Left renal pelvis (tissue), 4 donors: ENCODE measurements at places on chromosomes 4 and X.

DNA sequence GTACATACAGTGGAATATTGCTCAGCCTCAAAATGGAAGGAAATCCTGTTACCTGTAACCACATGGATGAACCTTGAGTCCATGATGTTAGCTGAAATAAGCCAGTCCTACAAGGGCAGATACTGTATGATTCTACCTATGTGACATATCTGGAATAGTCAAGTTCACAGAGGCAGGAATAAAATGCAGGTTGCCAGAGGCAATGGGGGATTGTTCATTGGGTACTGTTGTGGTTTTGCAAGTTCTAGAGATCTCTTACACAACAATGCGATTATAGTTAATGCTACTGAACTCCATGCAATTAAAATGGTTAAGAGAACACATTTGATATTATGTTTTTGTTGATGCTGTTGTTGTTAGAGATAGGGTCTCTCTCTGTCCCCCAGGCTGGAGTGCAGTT lies 74.6 kb downstream of the SHROOM2 start:
- no peak for DNase-seq

DNA sequence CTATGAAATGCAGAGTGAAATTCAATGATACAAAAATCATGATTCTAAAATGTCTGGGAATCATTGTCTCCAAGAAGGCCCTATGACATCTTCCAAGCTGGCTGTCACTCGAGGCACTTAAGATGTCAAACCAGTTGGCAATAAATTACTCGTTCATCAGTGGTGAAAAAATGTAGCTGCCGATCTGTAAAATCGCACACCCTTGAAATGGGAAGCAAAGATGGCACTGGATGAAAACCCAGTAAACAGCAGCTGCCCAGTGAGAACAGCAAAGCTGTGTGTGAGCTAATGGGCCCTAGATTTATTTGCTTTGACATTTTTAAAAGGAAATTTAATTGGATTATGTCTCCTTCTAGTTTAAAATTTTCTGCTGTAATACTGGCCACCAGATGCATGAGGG lies 181.9 kb upstream of the NDP start:
- no peak for DNase-seq

- DNase-seq, result no peak
Observed at GRCh38 chr4:5435201-5435600, 273.2 kb downstream of the EVC2 start.

- DNase-seq, result no peak
Observed at GRCh38 chr4:40395166-40395900, 60.2 kb downstream of the CHRNA9 start.

DNA sequence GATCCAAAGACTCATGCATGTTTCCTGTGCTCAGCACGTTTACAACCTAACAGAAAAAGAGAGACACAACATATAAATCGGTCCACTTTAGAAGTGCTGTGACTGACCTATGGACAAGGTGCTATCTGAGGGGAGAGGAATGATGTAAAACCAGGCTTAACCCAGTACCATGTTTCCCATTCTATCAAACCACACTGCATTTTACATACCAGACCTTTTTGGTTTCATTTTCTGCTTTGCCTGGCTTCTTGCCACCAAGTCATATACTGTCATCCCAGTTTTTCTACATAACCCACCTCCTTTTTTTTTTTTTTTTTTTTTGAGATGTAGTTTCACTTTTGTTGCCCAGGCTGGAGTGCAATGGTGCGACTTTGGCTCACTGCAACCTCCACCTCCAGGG lies 82.2 kb downstream of the KLF8 start:
- no peak for DNase-seq

GRCh38 chrX:50154429-50154828 lies 46.4 kb downstream of the AKAP4 start:
- DNase-seq, result no peak

GRCh38 chrX:9055354-9055753 lies 21.4 kb upstream of the FAM9B start:
- no peak for DNase-seq

GRCh38 chrX:103404231-103405008 lies 28.1 kb downstream of the BEX3 start:
- DNase-seq, result peak; percentile 67

GRCh38 chr4:2797545-2798305 lies 4.8 kb downstream of the SH3BP2 start:
- DNase-seq, result no peak

- DNase-seq, result no peak
Observed at GRCh38 chr4:69523385-69524132, 27.9 kb upstream of the UGT2B4 start.

GRCh38 chr4:112523764-112524505 lies 8.0 kb upstream of the NEUROG2 start:
- no peak for DNase-seq

GRCh38 chr4:153809307-153809706 lies 20.4 kb upstream of the SFRP2 start:
- no peak for DNase-seq

DNA sequence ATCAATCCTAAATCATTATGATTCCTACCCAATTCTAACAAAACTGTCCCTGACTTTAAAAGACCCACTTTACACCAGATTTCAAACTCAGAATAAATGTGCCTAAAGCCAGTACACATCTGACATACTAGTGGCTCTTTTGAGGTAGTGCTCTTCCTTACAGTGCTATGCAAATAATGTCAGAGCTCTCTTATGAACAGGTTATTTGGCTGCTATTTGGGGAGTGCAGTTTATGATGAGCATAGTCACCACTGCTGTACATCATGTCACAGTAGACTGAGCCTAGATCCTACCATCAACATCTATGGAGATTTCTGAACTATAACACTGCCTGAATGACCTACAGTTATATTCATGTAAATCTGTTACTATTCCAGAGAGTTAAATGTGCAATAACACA lies 50.4 kb upstream of the PAGE5 start:
- no peak for DNase-seq

GRCh38 chr4:170875868-170876267 lies 786.1 kb upstream of the AADAT start:
- no peak for DNase-seq

- no peak for DNase-seq
Observed at GRCh38 chrX:142428916-142429315, 223.8 kb upstream of the MAGEC2 start.

GRCh38 chr4:173288296-173288695 lies 45.9 kb downstream of the HMGB2 start:
- no peak for DNase-seq

- DNase-seq, result no peak
Observed at GRCh38 chr4:136112116-136112515, 1420.2 kb downstream of the PCDH18 start.

DNA sequence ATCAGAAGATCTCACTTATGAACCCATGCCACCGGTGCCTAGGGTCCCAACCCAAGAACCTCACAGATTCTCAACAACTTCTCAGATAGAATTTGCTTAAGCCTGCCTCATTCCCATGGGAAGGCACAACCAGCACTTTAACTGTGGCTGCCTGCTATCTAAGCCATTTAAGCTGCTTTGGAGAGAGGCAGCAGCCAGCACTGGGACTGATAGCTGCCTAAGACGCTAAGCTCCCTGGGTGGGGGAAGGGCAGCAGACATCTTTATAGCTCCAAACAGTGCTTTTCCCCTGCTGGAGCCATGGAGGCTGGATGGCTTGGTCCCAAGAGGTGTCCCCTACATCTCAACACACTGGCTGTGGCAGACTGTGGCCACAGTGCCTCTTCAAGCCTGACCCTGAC lies 1268.6 kb downstream of the FAM133A start:
- DNase-seq, result no peak

GRCh38 chr4:82508806-82509428 lies 52.9 kb downstream of the TMEM150C start:
- no peak for DNase-seq

DNA sequence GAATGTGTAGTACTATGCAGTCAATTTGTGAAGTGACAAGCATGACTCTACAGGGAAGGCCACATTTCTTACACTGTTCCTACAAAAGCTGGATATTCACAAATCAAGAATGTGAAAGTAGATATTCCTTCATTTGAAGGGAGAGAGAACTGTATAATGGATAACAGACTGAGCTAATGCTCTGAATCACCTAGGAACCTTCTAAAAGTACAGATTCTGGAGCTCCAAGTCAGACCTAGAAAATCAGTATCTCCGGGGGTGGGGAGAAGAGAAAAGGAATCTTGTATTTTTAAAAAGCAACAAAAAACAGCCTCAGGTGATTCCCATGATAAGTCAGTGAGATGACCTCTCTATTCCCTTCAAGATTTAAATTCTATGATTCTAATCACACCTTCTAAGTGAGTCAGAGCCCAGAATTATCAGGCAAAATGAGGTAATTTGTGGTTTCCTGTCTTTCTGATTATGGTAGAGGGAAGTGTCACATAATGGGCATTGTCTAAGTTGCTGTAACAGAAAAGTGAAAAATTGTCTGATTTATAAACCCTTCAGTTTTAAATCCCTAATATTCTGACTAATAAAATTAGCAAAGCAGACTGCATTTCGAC lies 80.9 kb downstream of the IL21 start:
- no peak for DNase-seq

DNA sequence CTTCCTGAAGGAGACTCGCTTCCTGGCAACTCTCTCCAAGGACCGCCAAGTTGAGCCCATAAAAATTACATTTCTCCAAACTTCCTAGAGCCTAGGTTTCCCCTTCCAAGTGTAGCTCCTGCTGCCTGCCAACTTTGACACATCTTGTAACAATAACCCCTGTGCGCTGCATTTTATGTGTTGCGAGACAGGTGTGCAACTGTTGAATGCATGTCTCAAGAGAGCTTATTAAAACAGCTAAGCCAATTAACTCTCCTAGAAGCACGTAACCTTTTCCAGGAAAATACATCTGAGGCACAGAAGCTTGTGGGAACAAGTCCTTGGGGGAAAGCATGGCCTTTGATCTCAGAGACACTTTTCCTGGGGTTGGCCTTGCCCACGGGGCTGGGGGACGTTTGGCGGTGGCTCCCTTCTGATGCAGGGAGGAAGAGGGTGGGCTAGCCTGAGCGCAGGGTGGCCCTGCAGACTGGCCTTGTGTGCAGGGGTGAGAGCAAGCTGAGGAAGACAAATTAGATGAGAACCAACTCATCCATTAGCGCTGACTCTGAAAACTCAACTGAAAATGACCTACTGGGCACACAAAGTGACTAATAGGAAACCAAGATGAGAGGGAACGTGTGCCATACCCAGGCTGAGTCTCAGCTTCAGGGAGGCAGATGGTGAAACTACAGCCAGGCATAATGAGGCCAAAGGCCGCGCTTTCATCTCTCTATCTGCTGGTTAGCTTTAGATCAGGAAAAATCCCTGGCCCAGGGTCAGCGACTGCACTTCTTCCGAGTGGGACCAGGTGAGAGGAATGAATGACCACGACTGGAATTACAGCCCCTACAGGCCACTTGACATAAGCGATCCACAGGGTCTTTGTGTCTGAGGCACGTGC lies 75.3 kb downstream of the ENPP6 start:
- no peak for DNase-seq

DNA sequence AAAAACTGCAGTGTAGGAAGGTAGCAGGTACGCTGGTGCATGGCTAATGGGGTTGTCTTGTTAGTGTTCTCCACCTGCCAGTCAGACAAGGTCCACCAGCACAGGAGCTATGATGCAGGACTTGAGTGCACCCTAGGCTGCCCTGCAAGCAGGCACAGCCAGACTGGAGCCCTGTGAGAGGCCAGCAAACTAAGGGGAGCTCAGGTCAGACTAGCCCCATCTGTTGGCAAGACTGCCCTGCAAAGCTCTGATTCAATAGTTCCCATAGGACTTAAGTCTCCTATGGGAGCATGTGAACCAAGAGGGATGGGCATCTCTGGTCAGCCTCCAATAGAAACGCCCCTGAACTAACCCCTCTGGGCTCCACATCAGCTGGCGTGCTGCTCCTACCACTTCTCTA lies 1307.3 kb downstream of the C4orf33 start:
- DNase-seq, result no peak

GRCh38 chr4:105599932-105600655 lies 47.7 kb downstream of the ARHGEF38 start:
- no peak for DNase-seq

- DNase-seq, result no peak
Observed at GRCh38 chrX:139642241-139642927, 65.6 kb downstream of the MCF2 start.

DNA sequence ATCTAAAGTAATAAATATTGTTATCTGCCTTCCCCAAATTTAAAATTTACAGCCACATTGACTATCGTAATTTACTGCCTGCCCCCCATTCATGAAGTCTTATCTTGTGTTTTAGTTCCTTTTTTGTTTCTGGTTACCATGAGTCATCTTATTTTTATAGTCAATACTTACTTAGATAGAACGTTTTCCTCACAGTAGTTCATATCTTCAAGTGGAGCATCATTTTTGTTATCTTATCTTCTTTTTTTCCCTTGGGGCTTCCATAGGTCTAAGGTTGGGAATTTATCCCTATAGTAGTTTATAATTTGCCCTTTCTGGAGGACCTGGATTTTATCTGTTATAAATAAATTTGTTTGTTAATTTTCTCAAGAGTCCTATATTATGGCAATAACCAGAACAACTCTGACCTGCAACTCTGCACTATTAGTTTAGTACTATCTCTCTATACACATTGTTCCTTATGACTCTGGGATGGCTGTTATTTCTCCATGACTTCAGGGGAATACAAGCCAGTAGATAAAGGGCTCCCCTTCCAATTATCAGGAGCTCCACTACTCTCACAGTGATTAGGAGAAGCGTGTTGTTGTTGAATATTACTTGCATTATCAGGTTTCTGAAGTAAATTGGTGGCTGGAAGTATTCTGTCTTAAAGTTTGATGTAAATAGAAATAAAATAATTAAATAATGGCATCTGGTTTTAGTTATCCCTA lies 330.6 kb downstream of the GALNTL6 start:
- no peak for DNase-seq

- no peak for DNase-seq
Observed at GRCh38 chrX:88613338-88613737, 133.7 kb upstream of the CPXCR1 start.

DNA sequence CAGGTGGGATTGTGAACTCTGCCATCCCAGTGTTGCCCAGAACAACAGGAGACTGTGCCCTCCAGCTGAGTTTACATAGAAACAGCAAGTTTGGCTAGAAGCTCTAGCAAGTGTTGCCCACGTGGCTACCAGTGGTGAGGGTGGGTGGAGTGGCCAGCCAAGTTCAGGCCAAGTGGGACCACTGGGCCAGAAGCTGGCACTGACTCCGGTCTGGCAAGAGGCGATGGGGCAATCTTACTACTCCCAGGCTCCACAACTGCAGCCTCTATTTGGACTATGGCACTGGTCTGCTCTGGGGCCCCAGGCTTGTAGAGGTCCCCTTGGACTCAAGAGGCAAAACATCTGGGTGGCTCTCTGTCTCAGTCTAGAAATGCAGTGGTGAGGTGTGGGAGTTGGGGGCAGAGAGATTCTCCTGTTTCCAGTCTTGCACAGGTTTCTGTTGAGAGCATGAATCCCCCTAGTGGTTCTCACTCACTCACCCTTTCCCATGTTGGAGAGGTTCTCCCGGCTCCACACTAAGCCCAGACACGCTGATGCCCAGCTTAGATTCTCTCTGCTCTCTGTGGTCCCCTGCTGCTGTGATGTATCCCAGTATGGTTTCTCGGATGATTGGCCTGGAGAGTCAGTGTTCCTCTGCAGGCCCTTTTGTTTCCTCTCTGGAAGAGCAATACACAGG lies 615.3 kb downstream of the PDHA2 start:
- DNase-seq, result no peak
